ENCODE measurements at places on chromosomes 6 and 20. TPM values are rescaled to one million over a fixed set of nuclear protein-coding genes. Genes with fewer than 3 reads are reported as not detected.

SLC26A8 gene
- total RNA-seq = 0.36 TPM

SSTR4 gene
- not detected for total RNA-seq

SCRT2 gene
- not detected for total RNA-seq

ADGRF1 gene
- total RNA-seq = not detected

RIN2 gene
- 56.2 TPM for total RNA-seq

SERINC3 gene
- 85.5 TPM for total RNA-seq

SEMG1 gene
- not detected for total RNA-seq

ZNF831 gene
- 0.77 TPM for total RNA-seq

RWDD2A gene
- total RNA-seq = 3.4 TPM

SLC17A4 gene
- total RNA-seq = not detected

CCN5 gene
- 41.0 TPM for total RNA-seq

LGSN gene
- not detected for total RNA-seq

MUCL3 gene
- total RNA-seq = not detected

CDH22 gene
- 0.13 TPM for total RNA-seq

BTN1A1 gene
- not detected for total RNA-seq

GABRR1 gene
- total RNA-seq = not detected

FAM83C gene
- not detected for total RNA-seq

PM20D2 gene
- 9.8 TPM for total RNA-seq

DNA sequence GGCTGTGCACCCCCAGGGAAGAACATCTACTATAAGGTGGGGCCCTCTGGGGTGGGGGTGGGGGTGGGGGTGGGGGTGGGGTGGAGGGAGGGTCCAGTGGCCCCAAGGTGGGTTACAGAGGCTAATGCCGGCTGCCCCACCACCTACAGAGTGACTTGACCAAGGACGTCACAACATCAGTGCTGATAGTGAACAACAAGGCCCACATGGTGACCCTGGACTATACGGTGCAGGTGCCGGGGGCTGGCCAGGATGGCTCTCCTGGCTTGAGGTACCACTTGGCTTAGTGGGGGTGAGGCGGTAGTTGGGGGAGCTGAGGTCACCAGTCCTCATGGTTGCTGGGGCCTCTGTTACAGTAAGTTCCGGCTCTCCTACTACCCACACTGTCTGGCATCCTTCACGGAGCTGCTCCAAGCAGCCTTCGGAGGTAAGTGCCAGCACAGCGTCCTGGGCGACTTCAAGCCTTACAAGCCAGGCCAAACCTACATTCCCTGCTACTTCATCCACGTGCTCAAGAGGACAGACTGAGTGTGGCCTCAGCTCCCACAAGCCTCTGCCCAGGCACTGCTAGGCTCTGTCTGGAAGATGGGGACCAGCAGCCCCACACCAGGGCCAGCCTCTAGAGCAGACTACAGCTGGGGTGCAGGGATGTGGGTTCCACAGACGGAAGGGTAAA is 2.8 kb downstream of the GNMT start:
- no peak for DNase-seq

DNA sequence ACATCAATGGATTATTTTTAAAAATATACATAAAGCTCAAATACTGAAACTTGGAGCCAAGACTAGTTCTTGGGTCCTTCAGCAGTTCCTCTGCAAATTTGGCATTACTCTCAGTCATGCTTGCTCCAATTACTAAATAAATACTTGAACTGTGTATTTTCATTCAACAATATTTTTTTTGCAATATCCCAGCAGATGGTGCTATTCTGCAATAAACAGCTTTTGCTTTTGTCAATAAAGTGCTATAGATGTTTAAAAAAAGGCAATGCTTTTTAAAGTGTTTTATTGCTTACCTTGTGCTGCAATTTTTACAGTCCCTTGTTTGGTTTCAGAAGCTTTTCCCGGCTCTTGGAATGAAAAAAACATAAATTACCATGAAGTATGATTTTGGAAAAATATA is 243.4 kb downstream of the TRDN start:
- no peak for DNase-seq

- DNase-seq = peak; percentile 80
Measured at GRCh38 chr6:149079911-149080491, 237.5 kb upstream of the TAB2 start.

GRCh38 chr20:36644032-36644705 is 1.8 kb downstream of the SLA2 start:
- DNase-seq = no peak

DNA sequence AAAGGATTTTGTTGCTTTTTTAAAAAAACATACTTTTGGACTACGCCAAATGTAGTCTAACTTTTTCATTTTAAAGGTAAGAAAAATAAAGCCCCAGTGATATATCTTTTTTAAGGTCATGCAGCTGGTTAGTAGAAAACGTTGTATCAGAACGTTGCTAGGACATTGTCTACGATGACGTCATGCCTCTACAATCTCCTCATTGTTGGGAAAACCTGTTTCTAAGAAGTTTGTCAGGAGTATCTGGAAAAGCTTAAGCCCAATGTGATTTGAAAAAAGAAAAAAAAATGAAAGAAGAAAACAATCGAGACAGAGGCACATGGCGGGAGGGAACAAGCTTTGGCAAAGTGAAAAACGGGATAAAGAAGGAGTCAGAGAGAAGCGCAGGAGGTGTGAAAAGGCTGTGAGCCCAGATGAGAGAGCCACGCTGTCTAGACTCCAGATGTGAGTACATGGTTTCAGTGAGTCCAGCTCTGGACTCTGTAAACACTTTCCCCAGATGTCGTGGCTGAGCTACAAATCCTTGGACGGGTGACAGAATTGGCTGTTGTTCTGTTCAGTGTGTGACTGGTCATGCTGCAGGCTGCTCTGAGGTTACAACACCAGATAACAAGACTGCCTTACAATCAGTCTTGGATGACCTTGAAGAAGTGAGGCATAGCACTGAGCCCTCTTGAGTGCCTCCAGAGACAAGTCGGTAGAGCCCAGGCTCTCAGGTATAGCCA is 656.7 kb upstream of the ID4 start:
- peak; percentile 78 for DNase-seq

- no peak for DNase-seq
Measured at GRCh38 chr6:146974351-146974750, 229.9 kb upstream of the STXBP5 start.

- no peak for DNase-seq
Measured at GRCh38 chr20:11807054-11808048, 110.3 kb upstream of the BTBD3 start.

- DNase-seq = no peak
Measured at GRCh38 chr20:60104993-60105803, 147.0 kb downstream of the CDH26 start.

- no peak for DNase-seq
Measured at GRCh38 chr6:108768166-108768555, 80.1 kb upstream of the ARMC2 start.

- DNase-seq = no peak
Measured at GRCh38 chr6:84528201-84528600, 236.2 kb downstream of the TBX18 start.

GRCh38 chr20:431012-431904 is 23.2 kb downstream of the RBCK1 start:
- DNase-seq = peak; percentile 48

- no peak for DNase-seq
Measured at GRCh38 chr20:47773371-47773786, 11.9 kb downstream of the SULF2 start.

DNA sequence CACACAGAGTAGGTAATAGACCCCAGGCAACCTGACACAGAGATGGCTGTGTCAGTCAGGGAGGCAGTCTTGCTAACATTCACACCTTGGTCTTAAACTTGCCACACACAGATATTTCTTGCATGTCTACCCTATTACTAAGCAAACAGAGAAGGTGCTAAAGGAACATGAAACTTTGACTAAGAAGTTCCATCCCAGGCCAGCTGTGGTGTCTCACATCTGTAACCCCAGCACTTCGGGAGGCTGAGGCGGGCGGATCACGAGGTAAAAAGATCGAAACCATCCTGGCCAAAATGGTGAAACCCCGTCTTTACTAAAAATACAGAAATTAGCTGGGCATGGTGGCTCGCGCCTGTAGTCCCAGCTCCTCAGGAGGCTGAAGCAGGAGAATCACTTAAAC is 222.4 kb upstream of the JARID2 start:
- no peak for DNase-seq

GRCh38 chr20:44601801-44602204 is 19.4 kb downstream of the PKIG start:
- DNase-seq = peak; percentile 77

GRCh38 chr6:47096211-47096895 is 54.2 kb upstream of the ADGRF1 start:
- DNase-seq = no peak

DNA sequence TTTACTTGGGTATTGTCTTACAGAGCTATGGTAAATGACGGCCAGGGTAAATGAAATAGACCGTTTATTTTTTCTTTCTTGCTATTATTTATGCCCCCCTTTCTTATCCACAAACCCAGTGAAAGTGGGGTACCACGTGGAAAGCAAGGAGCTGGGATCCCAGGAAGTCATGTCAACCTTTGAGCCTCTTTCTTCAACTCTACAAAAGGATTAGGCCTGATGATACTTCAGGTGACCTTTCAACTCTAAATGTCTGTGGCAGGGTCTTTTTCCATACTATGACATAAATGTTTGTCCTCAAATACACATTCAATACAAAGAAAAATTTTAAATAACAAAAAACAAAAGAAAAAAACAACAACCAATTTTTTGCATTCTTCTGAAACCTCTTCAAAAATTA is 291.4 kb downstream of the ADGB start:
- DNase-seq = no peak

DNA sequence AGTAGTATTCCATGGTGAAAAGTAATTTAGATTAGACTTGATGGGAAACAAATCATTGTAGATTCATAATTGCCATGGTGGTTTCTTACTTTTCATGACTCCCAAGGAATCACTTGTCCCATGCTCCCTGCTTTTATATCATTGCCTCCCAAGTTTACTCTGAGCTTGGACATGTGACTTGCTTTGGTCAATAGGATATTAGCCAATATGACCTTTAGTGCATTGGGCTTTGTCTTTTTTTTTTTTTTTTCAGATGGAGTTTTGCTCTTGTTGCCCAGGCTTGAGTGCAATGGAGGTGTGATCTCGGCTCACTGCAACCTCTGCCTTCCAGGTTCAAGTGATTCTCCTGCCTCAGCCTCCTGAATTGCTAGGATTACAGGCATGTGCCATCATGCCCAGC is 15.5 kb upstream of the SMAP1 start:
- DNase-seq = no peak

GRCh38 chr6:16398587-16398986 is 160.2 kb downstream of the GMPR start:
- DNase-seq = no peak

DNA sequence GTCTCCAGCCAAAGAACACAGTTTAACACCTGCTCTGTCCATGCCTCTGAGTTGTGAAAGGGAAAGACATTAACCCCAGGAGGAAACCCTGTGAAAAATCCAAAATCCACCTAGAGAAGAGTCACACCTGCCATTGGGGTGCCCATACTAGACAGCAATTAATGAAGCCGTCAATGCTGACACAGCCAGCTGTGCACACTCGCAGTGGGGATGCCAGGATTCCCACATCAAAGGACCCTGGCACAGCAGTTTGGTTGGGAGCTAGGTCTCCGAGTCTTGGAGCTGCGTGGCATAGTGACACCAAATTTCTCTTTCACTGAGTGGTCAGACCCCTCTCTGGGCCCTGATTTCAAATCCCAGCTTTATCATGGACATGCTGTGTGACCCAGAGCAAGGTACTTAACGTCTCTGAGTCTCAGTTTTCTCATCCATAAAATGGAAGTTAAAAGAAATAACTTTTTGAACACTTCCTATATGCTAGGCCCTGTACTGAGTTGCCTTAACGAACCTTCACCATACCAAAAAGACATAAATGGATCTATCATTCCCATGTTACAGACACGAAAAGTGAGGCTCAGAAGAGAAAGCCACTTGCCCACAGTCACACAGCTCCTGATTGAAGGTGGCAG is 30.8 kb downstream of the BPIFB1 start:
- no peak for DNase-seq

DNA sequence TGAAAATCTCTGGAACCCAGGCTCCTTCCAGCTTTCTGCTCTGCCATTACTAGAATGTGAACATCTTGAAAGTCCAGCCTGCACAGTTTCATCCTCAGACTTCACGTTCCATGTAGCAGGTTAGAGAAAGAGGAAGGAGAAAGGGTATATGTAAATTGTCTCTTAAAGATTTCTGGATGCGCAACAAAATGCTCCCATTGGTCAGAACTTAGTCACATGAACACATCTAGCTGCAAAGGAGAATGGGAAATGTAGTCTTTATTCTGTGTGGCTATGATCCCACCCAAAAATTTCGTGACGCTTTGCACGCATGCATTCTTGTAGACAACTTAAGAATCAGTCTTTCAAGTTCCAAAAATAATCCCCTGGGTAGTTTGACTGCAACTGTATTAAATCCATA is 46.4 kb upstream of the CHD6 start:
- DNase-seq = no peak

- no peak for DNase-seq
Measured at GRCh38 chr6:148383658-148384368, 41.2 kb downstream of the SASH1 start.

DNA sequence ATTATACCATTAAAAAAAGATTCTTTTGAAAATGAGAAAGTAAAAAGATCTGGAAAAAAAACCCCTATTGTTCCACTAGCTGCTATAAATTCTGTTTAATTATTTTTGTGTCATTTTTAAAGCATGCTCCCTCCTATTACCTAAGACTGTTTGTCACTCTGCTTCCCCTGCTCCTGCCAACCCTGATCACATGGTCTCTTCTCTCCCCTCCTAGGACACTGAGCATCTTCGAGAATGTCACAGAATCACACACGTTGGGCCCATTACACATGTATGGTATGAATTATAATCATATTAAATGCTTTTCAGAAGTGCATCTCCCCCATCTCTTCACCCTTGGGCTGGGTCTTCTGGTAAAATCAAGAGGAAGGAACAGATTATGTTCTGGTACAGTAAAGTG is 6.2 kb downstream of the SNAP91 start:
- DNase-seq = no peak

GRCh38 chr20:40689943-40690835 is 1.2 kb upstream of the MAFB start:
- peak; percentile 91 for DNase-seq

DNA sequence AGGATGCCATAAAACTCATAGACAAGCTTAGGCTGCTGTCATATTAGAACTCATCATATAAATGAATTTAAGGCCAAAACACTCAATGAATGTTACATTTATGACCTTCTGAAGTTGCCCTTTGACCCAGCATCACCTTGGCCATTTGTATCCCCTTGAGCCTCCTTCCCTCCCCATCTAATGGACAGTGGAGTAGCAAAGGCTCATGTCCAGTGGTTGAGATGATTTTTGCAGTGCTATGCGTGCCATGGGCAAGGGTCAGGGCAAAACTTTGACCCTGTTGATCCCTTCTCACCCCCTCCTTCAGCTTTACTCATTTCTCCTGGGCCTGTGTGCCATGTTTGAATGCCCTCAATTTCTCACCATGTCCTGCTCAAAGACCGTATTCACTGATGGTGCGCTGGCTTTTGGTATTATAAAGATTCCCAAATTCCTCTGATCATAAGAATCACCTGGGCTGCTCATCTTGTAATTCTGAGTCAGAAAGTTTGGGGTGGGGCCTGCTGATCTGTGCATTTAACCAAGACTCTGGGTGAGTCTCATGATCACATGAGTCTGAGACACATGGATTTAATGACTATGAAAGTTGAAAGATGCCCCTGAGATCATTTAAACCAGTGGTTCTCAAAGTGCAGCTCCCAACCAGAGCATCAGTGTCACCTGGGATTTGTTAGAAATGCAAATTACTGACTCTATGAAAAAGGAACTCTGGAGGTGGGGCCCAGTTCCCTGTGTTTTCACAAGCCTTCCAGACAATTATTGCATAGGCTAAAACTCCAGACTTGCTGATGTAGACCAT is 57.5 kb upstream of the IL20RA start:
- no peak for DNase-seq

Measured in heart left ventricle (tissue), 16 donors.